ENCODE measurements at places on chromosomes 4 and X.

DNA sequence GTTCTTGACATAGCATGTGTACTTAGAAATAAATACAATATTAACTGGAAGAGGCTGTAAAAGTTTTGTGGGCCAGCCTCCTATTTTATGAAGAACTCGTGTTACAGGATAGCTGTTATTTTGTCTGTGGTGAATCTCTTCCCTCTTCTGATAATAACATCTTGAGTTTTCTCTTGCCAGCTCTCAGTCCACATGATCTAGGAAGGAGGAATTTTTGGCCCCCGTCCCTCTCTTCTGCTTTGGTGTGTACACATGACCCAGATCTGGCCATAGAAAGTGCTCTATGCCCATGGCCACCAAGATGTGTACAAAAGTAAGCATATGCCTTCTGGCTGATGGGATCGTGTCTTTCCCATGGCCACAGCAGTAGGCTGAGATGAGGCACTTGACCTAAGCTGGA is 108.0 kb upstream of the LEF1 start:
- no peak for DNase-seq

DNA sequence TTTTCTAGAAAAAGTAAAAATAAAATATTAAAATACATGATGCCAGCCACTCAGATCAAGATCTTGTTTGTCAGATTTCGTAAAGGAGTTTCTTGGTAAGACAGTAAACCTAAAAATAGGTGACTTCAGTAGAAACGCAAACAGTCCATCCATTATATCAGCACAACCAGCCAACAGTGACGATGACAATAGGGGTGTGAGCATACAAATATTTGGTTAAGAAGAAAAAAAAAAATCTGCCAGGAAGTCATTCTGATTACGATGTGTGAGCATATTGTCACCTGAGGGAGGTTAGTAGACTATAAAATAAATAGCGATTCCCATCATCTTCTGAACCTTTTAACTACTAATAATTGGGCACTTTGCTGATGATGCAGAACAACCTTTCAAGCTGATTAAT is 37.6 kb downstream of the SLC7A11 start:
- DNase-seq, result no peak

GRCh38 chr4:16665942-16666551 is 232.4 kb downstream of the LDB2 start:
- DNase-seq, result no peak

DNA sequence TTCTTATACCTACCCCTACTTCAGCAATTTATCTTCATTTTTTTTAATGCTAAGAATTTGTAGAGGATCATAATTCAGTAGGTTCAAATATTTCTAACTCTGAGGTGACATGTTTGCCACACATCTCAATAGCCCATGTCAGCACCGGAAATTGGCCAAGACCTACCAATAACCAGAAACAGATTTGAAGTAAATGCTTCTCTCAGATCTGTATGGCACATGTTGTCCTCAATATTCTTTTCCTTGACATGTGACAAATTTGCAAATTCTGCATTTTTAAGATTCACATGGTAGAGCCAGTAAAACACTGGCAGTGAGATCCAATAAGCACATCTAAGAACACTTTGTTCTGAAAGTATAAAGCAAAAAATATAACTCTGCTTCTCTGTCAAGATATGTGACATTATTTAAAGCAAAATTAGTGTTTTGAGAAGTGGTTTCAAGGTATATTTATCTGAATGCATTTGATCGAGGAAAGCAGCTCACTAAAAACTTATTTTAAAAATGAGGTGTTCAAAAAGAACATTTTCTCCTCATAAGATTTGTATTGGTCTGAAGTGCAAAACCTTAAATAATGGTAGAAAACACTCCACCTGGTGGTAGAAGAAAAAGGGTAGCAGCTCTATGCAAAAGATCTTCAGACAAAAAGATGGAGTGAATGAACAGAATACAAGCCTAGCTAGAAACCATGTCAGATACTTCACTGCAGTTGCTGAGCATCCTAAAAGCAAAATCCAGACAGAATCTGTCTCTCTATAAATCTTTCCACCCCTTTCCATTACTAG is 513.8 kb upstream of the FAM241A start:
- no peak for DNase-seq

DNA sequence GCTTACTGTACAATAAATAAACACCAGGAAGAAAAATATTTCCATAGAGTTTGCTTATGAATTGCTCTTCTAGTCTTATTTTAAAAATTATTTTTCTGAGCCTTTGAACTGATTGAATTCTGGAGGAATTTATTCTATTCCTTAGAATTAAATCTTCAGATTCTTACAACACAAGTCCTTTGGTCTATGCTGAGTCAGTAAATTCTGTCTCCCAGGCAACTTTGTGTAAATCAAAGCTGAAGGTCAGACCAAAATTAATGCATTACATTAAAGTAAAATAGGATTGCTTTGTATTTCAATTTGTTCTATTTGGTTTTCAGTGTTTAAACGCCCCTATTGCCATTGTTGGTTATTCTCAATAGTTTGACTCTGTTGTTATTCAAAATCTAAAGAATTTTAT is 26.8 kb upstream of the STPG2 start:
- no peak for DNase-seq

- no peak for DNase-seq
Measured at GRCh38 chr4:23937173-23937572, 47.3 kb upstream of the PPARGC1A start.

- no peak for DNase-seq
Measured at GRCh38 chr4:168128601-168129000, 36.3 kb downstream of the ANXA10 start.
